Dorsolateral prefrontal cortex (tissue), 122 donors: ENCODE measurements at places on chromosomes 12 and 14. TPM values are rescaled to one million over a fixed set of nuclear protein-coding genes. Genes with fewer than 3 reads are reported as not detected.

DNA sequence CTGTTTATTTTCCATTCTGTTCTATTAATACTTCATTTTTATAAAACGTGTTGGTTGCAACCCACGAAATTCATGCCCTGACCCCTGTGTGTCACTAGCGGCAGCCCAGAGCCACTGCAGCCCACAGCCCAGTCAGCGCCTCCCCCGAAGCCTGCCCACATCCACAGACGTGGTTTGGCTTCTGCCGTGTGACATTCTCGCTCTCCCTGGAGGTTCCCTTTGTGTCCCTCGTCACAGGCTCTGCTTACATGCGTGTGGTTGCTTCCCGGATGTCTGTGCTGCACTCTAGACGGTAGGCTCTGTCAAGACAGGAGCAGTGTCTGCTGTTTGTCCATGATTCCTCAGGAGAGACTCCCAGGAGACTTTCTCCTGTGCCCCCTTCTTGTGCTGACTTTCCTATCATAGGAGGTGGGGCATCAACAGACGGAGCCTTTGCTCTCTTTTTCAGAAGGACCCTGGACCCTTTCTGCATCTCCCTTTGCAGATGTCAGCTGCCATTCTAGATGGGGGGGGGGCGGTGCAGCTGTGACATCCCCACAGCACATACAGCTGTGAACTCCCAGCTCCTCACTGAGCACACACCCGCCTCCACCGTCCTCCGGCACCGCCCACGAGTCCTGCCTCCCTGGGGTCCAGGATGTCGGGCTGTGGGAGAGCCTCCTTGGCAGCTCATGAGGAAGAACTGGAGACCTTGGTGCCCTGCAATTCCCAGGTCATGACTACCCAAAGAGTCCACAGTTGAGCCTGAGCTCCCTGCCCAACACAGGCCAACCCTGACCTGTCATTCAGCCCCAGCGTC lies 36.8 kb upstream of the PIWIL1 start:
- no peak for DNase-seq

FSCB gene
- not detected for total RNA-seq

DNA sequence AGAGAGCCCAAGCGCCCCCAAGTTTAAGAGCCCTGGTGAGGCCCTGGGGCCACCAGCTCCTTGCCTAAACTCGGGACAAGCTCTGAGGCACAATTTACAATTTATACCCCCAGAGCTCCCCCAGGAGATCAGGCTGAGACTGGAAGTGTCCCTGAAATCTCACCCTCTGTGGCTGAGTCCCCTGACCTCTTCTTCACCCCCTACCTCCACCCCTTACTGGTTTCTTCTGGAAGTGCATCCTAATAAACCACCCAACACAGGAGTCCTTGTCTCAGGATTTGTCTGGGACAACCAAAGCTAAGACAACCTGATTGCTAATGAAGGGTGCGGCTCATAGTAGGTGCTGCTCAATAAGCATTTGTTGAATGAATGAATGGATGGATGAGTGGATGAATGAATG lies 206.4 kb downstream of the BCL11B start:
- no peak for DNase-seq

TSPAN19 gene
- total RNA-seq = 2.0 TPM

DNA sequence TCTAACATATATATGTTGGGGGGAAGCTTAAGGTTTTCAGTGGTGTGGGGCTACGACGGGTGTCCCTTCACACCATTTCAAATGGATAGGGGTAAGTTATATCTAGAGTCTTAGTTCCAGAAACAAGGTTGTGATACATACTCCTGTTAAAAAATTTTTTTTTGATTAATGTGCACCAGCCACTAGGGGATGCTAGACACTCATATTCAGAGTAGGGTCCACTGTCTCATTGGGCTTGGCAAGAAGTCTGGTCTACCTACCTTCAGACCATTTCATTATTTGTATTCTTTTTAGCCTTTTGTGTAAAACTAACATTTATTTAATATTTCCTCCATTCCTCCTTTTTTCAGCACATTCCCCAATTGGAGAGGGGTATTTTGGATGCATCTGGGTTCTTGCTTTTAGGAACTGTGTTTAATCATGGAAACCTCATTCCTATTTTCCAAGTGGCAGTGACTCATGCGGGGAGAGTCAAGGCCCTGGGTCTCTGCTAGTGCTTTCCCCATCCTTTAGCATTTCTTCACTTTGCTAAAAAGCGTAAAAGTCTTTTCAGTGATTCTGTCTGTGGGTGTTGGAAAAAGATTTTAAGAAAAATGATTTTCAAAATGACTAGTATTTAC lies 33.4 kb downstream of the ANO4 start:
- no peak for DNase-seq

GRCh38 chr12:3016191-3016590 lies 57.0 kb downstream of the TEAD4 start:
- no peak for DNase-seq

DNA sequence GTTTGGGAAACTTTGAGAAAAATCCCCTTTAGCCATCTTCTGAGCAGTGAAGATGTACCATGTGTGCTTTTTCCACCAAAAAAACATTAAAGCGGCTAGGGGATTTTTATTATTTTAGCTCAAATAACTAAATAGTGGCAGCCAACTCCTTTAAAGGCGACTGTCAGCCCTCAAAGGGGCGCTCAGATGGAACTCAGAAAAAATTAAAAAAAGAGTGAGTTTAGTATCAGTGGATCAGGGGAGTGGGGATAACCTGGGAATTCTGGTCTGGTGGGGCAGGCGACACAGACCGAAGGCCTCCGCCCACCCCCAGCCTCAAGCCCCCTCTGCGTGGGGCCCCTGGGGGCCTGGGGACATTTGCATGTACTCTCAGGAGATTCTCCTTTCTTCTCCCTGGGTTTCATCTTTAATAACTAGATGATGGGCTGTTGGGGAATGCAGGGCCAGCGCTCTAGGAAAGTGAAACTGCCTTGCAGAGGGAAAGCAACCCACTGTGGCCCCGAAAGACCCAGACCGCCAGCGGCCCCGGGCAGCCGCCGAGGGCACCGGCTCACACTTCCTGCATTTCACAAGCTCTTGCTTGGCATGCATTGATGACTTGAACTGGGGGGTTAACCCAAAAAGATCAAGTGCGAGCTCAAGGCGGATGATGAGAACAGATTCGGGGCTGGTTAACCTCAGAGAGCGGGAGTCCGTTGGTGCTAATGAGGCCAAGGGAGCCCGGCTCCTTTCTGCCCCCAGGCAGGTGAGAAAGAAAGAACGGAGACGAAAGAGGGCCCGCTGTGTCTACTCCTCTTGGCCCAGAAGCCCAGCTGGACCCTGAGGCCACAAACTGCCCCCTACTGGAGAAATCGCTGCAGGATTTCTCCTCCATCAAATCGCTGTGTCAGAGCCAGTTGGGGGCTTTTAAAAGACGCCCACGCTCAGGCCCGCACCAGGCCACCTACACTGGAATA lies 7.3 kb upstream of the BATF start:
- no peak for DNase-seq

TAS2R31 gene
- total RNA-seq = 7.3 TPM

- no peak for DNase-seq
Measured at GRCh38 chr14:21768116-21768874, 94.7 kb upstream of the OR4E1 start.

- DNase-seq = no peak
Measured at GRCh38 chr14:92460916-92461579, 52.5 kb upstream of the RIN3 start.

- no peak for DNase-seq
Measured at GRCh38 chr12:34119366-34119765, 97.1 kb downstream of the ALG10 start.

DNA sequence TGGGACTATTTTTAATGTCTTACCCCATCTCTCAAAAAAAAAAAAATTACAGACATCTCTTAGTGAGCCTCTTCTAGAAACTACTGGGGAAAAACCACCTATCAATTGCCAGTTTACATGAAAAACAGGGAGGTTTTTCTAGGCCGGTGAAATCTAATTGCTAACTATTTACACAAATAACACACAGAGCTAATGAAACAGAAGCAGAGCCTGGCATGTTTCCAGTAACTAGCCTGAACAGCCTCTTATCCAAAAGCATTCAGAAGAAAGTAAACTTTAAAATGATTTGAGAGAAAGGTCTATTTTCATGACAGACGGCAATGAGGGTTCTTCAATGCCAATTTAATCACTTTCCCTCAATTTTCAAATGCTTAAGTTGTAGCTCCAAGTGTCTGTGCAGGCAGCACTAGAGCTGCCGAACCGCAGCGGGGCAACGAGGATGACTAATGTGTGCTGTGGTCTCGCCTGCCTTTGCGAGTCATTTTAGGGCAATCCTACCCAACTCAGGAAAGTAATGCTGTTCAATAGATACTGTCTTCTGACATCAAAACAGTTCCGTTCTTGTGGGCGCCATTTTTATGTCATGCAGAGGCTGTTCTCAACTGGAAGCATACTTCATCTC lies 84.6 kb downstream of the SETD3 start:
- DNase-seq = no peak

GRCh38 chr12:88242571-88242925 lies 100.4 kb downstream of the TMTC3 start:
- no peak for DNase-seq

DNA sequence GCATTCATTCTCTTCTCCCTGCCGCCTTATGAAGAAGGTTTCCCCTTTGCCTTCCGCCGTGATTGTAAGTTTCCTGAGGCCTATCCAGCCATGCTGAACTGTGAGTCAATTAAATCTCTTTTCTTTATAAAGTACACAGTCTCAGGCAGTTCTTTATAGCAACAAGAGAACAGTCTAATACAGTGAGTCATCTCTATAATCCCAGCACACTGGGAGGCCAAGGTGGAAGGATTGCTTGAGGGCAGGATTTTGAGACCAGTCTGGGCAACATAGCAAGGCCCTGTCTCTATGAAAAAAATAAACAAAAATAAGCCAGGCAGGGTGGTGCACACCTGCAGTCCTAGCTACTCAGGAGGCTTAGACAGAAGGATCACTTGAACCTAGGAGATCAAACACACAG lies 259.9 kb downstream of the CEP128 start:
- DNase-seq = no peak

GRCh38 chr14:64899958-64900357 lies 14.3 kb upstream of the CHURC1 start:
- DNase-seq = no peak

TSPAN9 gene
- 21.2 TPM for total RNA-seq

- DNase-seq = peak; percentile 20
Measured at GRCh38 chr12:48414021-48414420, 58.3 kb upstream of the ANP32D start.

- no peak for DNase-seq
Measured at GRCh38 chr12:81288651-81289050, 210.8 kb downstream of the ACSS3 start.

VPS33A gene
- 27.6 TPM for total RNA-seq

DNA sequence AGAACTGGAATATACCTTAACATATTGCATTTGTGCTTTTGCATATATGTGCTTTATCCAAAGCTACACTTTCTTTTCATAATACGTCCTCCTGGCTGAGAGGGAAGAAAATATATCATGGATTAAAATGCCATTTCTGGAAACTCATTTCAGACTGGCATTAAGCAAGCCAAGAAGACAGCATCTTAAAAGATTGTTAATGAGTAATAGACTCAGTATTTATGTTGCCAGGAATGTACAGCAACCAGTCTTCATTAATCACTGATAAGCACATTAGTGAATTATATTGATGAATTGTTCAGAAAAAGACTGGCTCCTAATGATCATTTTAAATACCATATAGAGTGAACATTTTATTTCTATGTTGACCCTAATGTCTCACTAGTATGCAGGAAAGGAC lies 134.9 kb upstream of the IFNG-AS1 start:
- no peak for DNase-seq

DNA sequence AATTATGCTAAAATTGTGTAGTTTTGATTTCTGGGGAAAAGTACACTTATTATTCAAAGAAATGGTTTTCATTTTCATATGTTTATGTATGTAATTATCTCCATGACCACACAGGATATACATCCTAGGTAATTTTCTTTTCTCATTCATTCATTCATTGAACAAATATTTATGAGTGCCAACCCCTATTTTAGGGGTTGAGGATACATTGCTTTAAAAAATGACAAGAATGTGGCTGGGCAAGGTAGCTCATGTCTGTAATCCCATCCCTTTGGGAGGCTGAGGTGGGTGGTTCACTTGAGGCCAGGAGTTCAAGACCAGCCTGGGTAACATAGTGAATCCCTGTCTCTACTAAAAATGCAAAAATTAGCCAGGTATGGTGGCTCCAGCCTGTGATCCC lies 40.9 kb downstream of the SGPP1 start:
- DNase-seq = no peak

GRCh38 chr12:131901431-131902331 lies 7.3 kb downstream of the ULK1 start:
- no peak for DNase-seq

DNA sequence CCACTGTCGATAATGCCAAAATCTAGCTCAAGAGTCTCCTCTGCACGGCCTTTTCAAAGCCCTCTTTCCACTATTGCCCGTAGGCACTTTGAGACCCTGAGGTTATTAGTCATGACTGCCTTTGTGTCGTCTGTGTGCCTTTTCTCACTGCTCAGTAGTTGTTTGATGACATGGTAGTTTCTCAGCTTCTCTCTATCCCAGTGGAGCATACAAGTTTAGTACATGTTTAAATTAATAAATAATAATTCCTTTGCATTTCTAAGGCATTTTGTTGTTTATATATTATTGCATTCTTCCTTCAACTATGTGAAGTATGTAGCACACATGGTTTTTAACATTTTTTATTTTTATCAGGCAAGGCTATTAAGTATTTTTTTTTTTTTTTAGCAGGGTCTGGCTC lies 458.1 kb downstream of the PCNX1 start:
- DNase-seq = no peak

- DNase-seq = no peak
Measured at GRCh38 chr12:93587611-93588010, 15.1 kb downstream of the SOCS2 start.

SUDS3 gene
- total RNA-seq = 45.8 TPM

GRCh38 chr14:91356181-91356763 lies 61.3 kb downstream of the CCDC88C start:
- no peak for DNase-seq

ARMH4 gene
- total RNA-seq = 19.2 TPM

DNA sequence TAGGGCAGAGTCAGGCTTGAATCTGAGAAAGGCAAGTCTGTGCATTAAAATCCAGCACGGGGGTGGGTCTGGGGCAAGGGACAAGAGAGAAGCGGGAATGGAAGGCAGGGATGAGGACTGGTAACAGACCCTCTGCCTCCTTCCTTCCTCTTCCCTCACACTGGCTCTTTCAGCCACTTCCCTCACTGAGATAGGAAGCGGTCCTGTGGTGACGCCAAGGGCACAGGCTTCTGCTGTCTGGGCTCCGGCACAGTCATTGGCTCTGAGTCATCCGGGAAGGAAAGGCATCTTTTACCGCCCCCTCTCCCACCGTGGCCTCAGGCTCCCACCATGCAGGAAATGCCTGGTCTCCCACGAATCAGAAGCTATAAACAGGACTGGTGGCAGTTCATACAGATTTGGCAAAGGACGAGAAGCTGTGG lies 70.2 kb downstream of the ETV6 start:
- peak; percentile 70 for DNase-seq

CD163 gene
- total RNA-seq = 15.1 TPM
